ENCODE measurements at places on chromosomes 7 and 10.

- DNase-seq: no peak
Measured at GRCh38 chr7:155188357-155188756, 109.3 kb upstream of the INSIG1 start.

DNA sequence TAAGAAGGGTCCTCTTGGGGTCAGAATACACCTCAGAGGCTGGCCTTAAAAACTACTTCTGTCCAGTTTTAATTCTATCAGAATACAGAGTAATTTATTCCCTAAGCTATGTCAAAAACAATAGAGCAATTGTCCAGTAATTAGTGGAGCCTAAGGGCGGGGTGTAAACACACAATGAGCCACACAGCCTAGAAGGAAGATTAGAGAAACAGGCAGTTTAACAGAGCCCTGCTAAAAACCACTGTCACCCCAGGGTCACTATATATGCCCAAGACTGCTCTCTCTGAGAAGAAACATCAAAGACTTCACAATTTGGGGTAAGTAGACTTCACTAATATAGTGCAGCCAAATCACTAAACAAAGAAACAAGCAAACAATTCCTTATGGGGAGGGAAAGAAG is 27.2 kb upstream of the WNT2 start:
- DNase-seq: peak; percentile 33

DNA sequence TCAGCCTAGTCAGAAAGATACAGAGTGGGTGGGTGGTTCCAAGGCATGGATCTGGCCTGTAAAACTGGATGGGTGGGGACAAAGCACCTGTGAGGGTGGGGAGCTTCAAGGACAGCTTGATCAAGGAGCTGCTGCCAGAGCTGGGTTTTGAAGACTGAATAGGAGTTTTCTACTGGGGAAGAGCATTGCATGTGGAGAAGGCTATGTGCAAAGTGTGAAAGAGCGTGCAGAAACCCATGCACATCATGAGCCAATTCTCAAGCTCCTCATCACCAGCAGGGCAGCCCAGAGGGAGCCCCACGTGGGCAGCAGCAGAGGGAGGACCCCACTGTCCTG is 58.6 kb downstream of the PDGFA start:
- DNase-seq: no peak

GRCh38 chr10:125300937-125301336 is 140.6 kb upstream of the CTBP2 start:
- no peak for DNase-seq

GRCh38 chr10:103652599-103653281 is 159.2 kb downstream of the NEURL1 start:
- DNase-seq: no peak

DNA sequence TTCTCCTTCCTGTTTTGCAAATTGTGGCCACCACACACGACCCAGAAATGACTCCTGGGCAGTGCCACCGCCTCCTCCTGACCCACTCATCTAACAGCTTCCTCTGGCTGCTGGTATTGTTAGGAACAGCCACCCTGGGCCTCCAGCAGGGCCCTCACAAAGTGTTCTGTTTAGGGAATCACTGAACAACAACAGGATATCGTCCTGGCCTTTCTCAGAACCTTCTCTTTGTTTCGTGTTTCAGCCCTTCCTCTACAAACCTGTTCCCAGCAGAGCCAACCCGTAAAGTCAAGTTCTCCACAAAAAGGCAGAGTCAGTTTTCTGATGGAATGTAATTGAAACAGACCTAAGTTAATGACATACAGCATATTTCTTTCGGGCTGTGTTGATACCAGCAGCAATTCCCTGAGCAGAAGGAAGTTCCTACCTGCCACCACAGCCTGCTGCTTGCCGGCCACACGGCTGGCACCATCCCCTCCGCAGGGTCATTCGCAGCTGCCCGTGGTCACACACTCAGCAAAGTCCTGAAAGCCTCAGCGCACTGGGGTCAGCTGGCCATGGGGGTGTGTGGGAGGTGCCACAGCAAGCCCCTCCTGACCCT is 91.7 kb upstream of the PITRM1 start:
- DNase-seq: no peak

DNA sequence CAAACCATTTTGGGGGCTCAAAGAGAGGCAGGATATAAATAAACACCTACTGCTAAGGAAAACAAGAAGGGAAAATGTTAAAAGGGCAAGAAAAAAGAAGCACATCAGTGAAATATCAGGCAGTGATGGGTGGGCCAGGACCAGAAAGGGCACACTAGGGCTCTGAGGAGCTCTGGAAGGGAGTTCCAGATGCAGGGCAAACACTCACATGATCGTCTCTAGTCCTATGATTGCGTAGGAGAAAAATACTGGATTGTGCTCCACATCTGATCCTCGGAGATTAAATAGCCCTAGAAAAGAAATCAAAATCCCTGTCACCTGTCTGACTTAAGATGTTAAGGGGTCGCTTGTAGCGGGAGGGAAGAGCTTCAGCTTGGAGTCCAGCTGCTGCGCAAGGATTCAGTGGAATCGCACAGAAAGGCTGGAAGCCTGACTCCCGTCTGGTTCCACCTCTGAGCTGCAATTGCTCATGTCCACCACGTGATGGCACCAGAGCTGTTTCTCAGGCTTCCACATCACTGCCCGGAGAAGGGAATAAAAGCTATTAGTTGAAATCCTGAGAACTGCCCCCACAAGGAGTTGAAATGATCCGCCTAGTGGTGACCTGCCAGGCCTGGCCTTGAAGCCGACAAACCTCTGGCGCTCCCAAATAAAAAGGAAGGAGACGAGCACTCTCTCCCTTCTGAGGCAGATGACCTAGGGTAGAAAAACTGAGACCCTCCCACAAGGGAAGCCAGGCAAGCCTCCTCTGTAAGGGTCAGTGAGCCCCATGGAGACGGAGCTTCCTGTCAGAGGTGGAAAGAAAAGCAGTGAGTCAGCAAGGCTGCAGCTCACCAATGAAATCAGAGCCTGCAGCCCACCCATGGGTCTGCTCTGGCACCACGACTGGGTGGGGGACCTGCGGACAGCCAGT is 39.2 kb downstream of the XPNPEP1 start:
- DNase-seq: peak; percentile 74

DNA sequence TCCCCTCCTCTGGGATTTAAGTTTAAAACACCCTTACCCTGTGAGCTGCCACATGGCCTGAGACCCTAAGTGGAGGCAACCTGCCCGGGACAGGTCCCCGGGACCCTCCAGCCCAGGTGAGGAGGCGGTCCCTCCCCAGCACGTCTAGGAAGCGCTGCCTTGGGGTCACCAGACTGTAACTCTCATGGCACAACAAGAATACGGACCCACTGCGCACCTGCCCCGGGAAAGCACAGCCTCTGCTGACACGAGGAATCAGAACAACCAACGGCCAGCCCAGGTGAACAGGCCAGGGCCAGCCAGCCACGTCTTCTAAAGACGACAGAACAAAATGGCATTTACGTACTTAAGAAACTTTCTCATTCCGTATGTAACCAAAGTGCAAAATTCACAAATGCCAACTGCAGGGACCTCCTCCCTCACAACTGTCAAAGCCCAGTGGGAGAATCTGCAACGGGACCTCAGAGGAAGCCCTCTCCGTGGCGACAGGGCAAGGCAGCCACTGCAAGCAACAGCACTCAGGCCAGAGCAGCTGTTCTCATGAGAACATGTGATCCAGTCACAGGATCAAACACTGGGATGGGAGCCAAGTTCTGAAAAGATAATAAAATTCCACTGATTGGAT is 208.4 kb downstream of the DIP2C start:
- DNase-seq: no peak

DNA sequence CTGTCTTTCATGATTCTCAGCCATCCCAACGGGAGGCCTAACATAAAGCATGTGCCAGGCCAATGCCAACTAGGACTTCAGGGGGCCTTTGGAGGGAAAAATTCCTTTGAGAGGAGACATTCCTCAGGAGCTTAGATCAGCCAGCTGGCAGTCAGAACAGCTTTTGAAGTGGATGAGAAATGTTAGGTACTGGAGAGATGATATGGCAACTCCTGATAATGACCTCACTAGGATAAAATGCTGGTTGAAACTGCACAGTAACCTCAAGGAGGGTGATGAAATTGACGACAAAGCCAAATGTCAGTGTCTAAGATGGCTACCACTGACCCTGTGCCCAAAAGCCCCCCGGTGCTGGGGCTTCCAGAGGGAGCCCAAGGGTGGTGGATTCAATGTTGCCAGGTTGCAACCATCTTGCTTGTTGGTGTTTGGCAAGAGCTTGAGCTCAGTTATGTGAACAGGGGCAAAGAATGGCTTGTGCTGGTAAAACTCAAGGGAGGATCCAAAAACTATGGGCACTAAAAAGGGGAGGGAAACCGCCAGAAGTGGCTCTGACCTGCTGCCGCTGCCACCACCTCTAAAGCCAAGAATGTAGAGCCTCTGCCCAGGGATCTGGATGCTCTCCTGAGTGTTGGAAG is 121.2 kb downstream of the UBE2H start:
- no peak for DNase-seq

- no peak for DNase-seq
Measured at GRCh38 chr7:47792521-47793121, 155.6 kb downstream of the PKD1L1 start.

DNA sequence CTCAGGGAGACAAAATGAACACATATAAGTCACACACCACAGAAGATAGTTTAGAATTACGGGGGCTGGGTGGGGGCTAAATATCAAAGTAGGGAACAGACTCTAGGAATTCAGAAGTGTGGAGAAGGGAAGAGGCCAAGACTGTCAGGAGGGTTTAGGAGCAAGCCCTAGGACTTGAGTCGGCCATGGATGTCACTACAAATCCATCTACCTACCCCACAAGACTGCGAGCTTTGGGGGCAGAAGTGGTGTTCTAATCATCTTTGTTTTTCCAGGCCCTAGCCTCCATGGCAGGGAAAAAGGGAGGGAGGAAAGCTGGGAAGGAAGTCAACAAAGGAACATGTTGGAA is 5.8 kb upstream of the ARHGAP19 start:
- no peak for DNase-seq

DNA sequence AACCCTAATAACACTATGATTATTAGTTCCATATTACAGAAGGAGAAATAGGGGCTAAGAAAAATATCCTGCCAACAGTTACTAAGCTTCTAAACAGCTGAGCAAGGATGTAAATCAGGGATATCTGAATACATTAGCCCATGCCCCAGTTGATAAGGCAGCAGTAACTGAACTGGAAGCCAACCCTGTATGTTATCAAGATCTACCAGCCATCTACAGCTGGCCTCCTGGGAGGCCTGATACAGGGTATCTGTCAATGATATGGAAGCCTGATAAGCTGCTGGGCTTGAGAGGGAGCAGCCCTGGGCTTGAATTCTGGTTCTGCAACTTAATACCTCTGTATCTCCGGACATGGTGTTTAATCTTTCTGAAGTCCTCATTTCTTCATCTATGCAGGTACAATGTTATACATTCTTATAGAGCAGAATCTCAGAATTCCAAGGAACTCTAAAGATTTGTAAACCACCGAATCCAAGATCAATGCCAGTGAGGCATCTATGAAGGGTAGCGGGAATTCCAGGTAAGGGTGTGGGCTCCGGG is 37.9 kb upstream of the AFAP1L2 start:
- no peak for DNase-seq

DNA sequence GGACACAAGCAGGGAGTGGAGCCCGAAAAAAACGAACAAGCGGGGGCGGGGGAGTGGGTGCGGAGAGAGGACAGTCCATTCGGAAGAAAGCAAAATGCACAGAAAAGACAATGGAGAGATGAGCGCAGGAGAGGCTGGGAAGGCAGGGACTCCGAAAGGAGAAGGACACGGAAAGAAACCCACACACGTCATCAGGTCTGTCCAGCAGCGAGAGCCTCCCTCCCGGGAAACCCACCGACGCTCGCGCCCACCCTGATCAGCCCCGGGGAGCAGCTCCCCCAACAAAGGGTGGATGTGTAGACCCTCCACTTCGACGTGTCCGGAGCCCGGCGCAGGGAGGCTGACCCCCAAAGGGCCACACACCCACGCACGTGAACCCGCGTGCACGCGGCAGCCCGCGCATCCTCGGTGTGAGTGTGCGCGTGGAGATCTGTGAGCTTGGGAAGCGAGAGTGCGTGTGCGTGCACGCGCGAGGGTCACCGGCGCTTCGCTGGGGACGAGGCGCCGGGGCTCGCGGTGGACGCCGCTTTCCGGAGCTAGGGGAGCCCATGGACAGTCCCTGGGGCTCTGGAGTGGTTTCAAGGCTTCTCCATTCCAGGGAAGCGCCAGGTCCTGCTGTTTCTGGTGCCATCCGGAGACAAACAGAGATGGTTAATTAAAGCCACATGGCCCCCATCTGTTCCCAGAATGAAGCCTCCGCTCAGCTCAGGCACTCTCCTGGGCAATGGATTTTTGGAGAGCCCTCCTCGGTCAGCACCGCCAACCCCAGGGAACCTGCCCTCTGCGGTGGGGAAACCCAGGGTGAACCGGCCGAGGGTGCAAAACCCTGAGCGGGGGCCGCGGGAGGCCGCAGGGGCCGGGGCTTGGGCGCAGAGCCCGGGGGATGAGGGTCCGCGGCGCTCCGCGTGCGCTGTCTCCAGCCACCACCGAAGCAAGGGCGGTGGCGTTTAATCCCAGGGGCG is 916 bp downstream of the LAMB1 start:
- no peak for DNase-seq

- no peak for DNase-seq
Measured at GRCh38 chr10:31524460-31524859, 205.4 kb downstream of the ZEB1 start.

DNA sequence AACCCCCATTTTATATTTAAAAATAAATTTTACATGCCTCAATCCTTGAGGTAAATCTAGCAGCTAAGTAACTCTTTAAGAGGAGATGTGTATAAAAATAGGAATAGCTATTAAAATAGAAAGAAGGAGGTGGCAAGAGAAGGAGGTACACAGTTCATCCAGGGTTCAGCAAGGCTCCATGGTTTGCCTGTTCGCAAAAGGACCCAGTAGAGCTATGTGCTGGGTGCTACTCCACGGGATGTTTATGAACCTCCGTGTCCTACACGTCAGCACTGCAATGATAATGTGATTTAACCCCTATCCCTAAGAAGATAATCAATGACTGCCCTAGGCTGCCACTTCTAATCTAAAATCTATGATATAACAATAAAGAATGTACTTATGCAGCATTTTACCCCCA is 926 bp upstream of the DENND11 start:
- DNase-seq: no peak

All from nucleus accumbens (tissue), 56 donors.